ENCODE measurements at places on chromosomes 11 and 22.

GRCh38 chr11:128848815-128849455 is 18.2 kb downstream of the KCNJ1 start:
- no peak for DNase-seq

DNA sequence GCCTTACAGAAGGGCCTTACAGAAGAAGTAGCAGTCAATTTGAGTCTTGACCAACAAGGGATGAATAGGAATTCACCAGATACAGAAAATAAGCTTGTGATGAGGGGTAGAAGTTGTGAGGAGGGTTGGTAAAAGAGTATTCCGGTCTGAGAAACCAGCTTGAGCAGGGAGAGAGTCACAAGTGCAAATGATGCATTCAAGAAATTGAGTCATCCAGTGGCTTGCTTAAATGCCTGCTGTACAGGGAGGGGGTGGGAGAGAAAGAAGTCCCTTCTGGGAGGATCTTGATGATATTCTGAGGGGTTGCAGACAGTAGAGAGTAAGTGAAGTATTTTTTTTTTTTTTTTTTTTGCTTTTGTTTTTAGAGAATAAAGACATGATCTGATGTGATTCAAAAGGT is 9.2 kb downstream of the CCKBR start:
- DNase-seq, result no peak

DNA sequence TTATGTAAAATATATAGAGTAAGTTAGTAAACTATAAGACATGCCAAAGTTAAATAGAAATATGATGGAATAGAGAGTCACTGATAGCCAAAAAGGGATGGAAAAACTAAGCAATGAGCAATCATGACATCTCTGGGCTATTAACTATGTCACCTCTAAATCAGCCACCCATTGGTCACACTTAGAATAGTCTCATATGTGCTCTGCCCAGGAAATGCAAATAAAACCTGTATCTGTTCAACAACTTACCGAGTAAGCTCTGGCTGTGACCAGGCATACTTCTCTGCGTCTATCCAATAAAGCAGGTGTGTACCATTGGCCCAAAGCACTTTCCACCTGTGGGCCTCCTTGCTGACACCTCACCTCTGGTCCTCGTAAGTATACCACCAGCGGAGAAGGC is 1.6 kb upstream of the ARL14EP start:
- DNase-seq, result no peak

- DNase-seq, result no peak
Measured at GRCh38 chr11:1197886-1198560, 24.8 kb upstream of the MUC5B start.

GRCh38 chr22:43642319-43643206 is 169.5 kb downstream of the EFCAB6 start:
- DNase-seq, result no peak

DNA sequence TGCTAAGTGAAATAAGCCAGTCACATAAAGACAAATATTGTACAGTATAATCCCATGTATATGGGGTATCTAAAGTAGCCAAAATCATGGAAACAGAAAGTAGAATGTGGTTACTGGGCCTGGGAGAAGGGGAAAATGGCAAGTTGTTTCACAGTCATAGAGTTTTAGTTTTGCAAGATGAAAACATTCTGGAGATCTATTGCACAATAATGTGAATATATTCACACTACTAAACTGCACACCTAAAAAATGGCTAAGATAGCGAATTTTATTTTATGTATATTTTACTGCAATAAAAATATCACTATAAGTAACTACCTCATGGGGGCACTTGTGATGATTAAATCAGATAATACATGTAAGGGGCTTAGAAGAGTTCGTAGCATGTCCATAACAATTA is 72.0 kb upstream of the ARHGAP32 start:
- DNase-seq, result no peak

GRCh38 chr11:105367129-105367528 is 227.6 kb upstream of the CARD18 start:
- no peak for DNase-seq

- no peak for DNase-seq
Measured at GRCh38 chr22:21936151-21936775, 16.4 kb downstream of the PPM1F start.

DNA sequence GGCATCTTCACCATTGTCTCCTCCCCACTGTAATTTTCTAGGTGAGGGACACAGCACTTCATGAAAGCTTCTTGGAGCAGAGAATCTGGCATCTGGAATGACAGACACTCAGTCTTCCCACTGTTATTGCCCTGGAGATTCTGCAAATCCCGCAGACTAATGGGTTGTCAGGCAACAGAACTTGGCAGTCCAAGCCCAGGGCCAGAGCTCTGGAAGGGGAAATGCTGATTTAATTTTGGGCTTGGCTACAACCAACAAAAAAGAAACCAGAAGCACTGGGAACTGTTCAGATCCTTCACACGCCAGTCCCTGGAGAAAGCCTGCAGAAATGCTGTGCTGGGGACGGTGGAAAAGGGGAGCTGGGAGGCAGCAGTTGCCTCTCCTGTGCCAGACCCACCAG is 71.5 kb upstream of the BID start:
- peak; percentile 79 for DNase-seq

DNA sequence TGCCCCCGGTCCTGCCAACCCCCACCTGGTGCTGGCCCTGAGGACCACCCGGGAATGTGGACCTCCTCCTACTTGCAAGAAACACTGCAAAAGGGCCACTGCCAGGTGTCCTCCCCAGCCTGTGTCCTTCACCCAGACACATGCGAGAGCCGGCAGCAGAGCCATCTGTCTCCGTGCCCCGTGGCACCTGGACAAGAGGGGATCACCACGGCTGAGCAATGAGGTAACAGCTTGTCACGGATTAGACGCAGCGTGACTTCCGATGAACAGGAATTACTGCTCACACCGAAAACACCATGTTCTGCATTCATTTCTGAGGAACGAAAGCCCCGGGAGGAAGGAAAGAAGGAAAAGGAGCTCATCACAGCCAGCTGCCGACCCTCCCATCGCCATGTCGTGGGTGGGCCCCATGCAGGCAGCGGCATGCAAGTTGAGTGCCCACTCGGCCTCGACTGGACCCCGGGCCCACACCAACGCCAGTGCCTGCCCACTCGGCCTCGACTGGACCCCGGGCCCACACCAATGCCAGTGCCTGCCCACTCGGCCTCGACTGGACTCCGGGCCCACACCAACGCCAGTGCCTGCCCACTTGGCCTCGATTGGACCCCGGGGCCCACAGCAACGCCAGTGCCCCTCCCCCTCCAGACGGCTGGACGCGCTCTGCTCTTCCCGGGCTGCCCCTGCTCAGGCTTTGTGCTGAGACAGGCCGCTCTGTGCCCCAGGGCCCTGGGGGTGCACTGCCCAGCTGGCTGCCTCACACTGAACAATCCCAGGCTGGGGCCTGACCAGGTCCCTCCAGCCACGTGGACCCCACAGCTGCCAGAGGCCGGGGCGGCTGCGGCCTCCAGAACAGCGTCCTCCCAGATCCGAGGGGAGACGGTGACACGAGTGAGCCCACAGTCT is 22.0 kb downstream of the CHID1 start:
- no peak for DNase-seq

- DNase-seq, result no peak
Measured at GRCh38 chr11:87456499-87456898, 418.8 kb downstream of the TMEM135 start.

- no peak for DNase-seq
Measured at GRCh38 chr11:8408151-8408941, 144.7 kb upstream of the LMO1 start.

- DNase-seq, result no peak
Measured at GRCh38 chr11:125281831-125282595, 117.5 kb downstream of the PKNOX2 start.

DNA sequence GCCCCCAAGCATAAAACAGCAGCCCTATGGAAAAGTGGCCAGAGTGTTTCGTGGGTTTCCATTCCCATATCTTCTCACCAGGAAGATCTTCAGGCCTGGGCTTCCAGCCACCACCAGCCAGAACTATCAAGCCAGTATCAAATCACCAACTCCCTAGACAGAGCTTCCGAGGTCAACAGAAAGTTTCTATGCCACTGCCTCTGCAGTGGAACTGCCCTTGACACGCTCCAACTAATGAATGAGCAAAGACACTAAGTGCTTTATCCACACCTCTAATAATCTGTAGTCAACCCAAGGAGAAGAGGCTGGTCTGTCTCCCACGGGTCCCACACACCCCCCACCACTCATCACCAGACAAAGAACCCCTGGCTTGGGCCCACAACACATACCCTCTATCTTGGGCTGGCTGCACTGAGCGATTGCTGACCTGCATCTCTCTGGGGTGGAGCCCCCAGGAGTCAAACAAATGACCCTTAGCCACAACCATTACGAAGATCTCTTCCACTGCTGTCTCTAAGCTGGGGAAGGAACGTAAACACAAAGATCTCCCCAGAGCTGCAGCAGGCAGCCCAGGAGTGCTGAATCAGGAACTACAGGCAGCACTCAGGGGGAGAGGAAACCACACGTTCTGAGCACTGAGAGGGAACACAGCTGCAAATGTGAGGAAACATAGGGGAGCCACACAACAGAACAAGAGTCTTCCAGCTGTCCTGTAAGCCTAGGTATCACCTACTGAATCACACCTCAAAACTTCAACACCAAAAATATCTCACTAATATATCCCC is 9.7 kb downstream of the OR5AN1 start:
- DNase-seq, result no peak

DNA sequence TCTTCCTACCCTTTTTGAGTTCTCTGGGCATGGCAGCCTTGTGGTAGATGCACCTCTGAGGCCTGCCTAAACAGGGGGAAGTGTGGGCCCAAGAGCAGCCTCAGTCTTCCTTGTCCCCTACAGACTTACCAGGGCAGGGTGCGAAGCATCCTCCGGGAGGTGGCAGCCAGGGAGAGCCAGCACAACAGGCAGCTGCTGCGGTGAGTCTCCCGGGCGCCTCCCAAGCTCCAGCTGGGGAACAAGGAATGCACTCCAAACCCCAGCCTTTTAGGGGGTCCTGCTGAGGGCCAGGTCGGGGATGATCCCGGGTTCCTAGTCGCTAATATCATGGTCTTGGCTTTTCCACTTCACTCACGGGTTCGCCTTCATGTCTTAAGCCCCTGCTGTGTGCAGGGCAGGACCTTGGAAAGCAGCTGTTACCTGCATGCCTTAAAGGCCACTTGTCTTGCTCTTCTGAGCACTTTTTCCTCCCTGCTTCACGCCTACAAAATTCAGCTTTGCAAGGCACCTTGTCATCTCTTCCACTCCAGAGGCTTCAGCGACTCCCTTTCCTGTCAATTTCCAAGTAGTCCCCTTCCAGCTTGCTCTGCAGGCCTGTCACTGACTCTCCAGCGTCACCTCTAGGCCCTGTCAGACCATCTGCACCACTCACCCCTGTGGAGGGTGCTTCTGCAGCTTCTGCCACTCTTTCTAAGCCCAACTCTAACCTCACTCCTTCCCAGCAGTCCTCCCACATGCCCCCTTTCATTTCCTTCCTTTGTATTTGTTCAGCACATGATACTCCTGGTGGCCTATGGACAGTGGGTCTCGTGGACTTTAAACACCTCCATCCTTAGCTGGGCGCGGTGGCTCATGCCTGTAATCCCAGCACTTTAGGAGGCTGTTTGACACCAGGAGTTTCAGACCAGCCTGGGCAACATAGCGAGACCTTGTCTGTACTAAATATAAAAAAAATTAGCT is 57.0 kb downstream of the PISD start:
- no peak for DNase-seq

DNA sequence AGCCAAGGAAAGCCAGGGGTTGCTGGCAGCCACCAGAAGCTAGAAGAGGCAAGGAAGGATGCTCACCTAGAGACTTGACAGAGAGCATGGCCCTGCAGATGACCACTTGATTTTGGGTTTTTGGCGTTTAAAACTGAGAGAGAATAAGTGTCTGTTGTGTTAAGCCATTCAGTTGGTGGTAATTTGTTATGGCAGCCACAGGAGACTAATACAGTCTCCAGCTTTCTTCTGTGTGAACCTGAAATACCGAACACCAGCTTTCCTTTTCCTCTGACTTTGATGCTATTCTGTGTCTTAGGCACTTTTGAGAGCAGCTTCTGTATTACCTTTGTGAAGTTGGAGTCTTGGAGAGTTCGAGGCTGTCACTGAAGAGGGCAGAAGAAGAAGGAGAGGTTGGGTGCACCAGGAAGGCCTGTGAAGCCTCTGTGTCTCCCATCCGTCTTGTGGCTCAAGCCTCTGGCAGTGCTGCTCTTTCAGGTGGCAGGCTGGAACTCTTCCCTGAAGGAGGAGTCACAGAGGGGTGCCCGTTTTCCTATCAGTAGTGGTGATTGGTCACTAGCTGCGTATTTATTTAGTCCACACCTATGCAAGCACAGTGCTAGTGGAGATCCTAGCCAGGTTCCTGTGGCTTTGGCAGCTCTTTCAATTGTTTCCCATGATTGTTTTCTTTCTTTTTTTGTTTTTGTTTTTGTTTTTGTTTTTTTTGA is 2.5 kb downstream of the TBC1D22A start:
- DNase-seq, result no peak

DNA sequence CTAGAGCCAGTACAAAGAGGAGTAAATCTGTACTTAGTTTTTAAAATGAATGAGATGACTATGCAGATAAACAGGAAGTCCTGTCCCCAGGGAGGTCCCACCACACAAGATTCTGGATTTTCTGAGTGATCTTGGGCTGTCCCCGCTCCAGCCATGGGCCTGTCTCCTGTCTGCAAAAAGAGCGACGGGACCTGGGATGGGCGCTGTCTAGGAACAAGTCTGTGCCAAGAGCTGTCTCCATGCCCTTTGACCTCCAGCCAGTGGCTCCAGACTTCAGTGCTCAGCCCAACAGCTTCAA is 6.0 kb downstream of the CSNK1E start:
- peak; percentile 23 for DNase-seq

- DNase-seq, result peak; percentile 70
Measured at GRCh38 chr22:36149441-36149840, 11.1 kb downstream of the APOL3 start.

- no peak for DNase-seq
Measured at GRCh38 chr11:35862666-35863065, 81.2 kb upstream of the LDLRAD3 start.

- peak; percentile 58 for DNase-seq
Measured at GRCh38 chr11:46278387-46279125, 1.1 kb downstream of the CREB3L1 start.

DNA sequence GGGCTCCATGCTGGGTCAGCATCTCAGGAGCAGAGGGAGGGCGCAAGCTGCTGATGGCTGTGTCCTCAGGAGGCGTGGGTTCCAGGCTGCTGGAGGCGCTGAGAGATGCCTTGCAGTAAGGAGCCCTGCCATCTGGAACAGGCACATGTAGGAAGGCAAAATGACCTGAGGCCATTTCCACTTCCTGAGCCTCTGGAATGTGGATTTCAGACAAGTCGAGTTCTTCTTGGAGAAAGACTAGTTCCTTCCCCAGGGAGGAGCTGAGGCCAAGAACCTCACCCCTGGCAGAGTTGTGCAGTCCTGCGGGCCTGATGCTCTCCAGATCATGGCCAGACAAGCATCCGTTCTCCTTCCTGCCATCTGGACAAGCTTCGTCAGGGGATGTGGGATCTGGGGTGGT is 19.3 kb downstream of the HPS4 start:
- DNase-seq, result peak; percentile 77

GRCh38 chr11:130908061-130908460 is 8.2 kb downstream of the SNX19 start:
- DNase-seq, result no peak

- no peak for DNase-seq
Measured at GRCh38 chr22:35192129-35192918, 65.0 kb upstream of the HMGXB4 start.

- no peak for DNase-seq
Measured at GRCh38 chr11:12050470-12051286, 42.3 kb upstream of the DKK3 start.

- DNase-seq, result no peak
Measured at GRCh38 chr22:37627121-37627520, 12.3 kb upstream of the SH3BP1 start.

All from fibroblast of the aortic adventitia (primary cell).